ENCODE measurements at places on chromosomes 5 and 9.

DNA sequence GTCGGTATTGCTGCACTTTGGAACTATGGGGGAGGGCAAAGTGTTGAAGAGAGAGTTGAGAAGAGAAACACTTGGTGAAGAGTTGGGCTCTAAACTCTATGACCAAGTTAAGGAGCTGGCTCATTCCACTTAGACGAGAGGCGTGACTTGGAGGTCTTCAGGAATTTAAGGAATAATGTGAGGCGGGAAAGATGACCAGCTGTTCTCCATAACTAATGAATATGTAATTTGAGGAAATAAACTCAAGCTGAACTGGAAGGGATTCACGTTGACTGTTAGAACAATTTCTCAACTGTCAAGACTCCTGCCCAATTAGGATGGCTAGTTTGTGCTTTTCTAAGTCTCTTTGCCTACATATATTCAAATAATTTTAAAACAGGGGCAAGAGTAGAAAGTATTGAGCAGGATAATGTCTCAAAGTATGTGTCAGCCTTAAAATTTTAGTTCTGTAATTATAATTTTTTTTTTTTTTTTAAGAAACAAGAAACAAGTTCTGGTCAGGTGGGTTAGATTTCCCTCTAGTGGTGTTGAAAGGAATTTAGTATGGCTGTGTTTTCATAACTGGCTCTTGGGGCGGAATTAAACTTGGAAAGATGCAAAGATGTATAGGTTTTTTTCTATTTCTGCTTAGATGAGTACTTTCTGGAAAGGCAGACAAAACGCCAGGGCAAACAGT, 33.4 kb downstream of the TMEM252 start:
- no peak for DNase-seq

- no peak for DNase-seq
Observed at GRCh38 chr9:4495537-4495936, 5.3 kb downstream of the SLC1A1 start.

GRCh38 chr5:10049858-10050455, 199.7 kb downstream of the ATPSCKMT start:
- DNase-seq, result no peak

DNA sequence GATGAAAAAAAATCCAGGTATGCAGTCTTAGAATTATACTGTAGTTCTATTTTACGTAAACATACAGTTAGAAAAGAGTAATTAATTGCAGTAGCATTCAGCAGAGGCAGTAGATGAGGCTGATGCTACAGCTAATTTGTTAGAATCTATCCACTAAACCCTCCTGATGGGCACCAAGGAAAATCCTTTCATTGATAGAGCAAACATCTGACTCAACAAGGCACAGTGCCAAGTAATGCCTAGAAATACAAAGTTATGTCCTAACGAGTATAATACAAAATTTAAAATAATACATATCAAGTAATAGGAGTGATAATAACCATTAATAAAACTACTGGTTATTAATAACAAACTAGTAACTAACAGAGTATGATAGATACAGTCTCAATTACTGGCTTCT, 9.0 kb downstream of the MOCS2 start:
- no peak for DNase-seq

DNA sequence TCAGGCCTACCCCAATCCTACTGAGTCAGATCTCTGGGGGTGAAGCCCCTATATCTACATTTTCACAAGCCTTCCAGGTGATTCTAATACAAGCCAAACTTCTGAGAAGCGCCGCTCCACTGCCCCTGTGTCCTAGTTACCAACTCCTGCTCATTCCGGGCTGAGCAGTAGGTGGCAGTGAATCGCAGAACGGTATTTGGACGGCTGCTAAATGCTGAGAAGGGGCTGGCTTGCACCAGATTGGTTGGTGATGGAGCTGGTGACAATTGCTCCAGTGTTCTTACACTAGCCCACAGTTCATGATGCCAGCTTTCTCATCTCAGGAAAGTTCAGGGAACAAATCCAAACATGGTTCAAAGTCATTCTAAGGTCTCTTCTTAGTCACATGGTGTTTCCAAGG, 31.1 kb upstream of the FGF1 start:
- no peak for DNase-seq

DNA sequence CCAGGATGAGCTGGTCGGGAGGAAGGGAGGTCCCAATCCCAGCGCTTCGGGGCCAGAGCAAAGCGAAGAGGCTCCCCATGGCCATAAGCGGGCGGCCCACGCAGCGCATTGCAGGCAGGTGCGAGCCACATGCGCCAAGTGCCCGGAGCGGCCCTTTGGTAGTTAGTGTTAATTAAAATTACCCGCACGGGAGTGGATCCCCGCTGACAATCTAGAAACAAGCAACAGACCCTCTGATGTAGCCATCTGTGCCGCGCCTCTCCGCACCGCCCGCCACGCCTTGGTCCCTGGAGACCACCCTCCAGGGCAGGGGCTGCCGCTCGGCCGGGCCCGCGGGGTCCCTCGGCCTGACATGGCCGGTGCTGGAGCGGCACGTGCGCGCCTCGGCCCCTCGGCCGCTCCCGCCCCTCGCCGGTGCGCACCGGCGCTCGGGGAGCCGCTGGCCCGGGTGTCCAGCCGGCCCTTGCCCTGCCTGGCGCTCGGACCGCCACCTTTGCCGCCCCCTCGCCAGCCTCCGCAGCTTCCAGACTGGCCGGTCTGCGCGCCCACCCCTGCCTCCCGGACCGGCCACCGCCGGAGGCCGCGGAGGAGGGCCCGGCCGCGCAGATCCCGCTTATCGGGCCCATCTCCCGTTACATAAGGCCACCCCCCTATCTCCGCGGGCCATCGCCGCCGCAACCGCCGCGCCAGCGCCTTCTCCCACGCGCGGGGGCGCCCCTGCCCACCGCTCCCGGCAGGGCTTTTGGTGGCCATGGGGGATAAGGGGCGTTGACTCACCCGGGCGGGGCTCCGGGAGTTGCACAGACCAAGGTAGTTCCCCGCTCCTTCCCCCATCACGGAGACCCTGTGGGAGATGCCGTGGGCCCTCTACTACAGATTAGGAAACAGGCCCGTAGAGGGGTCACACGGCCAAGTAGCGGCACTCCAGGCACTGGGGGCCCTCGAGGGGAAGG, 1.9 kb upstream of the IL13 start:
- DNase-seq, result peak; percentile 31

DNA sequence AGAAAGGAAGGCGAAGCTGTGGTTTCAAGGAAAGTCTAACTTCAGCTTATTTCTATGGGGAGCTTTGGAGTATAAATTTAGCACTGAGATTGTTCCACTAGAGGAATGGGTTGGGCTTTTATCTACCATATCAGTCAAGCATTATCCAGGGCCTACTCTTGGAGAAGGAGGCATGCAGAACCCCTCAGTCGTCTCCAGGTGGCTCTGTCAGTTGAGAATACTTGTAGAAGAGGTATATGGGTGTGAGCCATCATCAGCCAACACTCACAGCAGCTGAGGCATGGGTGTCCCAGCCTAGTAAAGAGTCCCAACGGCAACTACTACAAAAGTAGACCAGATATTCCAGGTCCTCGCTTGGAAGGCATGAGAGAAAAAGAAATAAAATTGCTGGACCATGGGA, 548.5 kb upstream of the GRAMD2B start:
- DNase-seq, result no peak

DNA sequence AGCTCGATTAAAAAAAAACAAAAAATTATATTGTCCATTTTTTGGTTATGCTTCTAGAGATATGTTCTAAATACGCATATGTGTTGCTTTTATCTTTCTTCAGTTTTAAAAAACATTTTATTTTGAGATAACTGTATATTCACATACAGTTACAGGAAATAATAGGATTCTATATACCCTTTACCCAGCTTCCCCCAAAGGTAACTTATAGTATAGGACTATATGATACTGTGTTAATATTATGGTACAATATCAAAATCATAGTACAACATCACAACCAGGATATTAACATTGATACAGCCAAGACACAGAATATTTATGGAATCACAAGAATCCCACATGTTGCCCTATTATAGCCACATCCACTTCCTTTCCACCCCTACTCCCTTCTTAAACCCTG, 9.5 kb upstream of the MACIR start:
- DNase-seq, result no peak

DNA sequence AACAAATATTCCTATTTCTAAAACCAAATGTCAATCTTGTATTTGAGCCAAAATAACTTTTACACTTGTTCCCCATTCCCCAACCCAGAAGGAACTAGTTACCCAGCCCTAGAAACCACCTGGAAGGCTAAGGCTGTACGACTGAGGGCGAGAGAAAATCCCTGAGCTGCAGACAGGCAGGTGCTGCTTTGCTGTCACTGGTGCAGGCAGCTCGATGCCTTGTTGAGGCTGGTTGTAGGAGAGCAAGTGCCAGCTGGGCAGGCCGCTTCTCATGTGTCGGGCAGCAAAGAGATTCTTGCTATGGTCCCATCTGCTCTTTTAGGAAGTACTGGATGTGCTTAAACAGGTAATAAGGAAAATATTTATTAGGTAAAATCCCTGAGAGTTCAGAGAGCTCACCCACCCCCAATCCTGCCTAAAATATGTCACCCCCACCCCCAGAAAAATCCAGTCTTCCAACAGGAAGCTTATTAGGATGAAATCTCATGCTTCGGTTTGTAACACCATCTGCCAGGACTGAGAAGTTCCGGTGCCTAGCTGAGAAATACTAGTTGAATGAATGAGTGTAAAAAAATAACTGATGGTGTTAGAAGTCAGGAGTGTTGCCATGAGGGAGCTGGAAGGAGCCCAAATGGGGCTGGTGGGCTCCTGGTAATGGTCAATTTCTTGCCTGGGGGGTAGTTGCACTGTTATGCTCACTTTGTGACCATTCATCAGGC, 91.1 kb upstream of the DMRT1 start:
- no peak for DNase-seq
